Prostate gland (tissue), 2 donors: ENCODE measurements at places on chromosomes 1 and 21. TPM values are rescaled to one million over a fixed set of nuclear protein-coding genes. Genes with fewer than 3 reads are reported as not detected.
A peak's percentile ranks its signal among the peaks of the same experiment; 100 is the strongest.

GRCh38 chr21:46032100-46032499 lies 50.5 kb downstream of the COL6A1 start:
- H3K4me1 ChIP-seq, result no peaks in the 10 kb centered on the region
- no peak overlapping the region for H3K27ac ChIP-seq
- DNase-seq, result no peak
- no peaks in the 10 kb centered on the region for H3K27me3 ChIP-seq
- no peak overlapping the region for H3K4me3 ChIP-seq
- no peaks in the 10 kb centered on the region for H3K36me3 ChIP-seq

- no peak overlapping the region for H3K4me3 ChIP-seq
- H3K27ac ChIP-seq, result no peak overlapping the region
- H3K4me1 ChIP-seq, result no peaks in the 10 kb centered on the region
- H3K27me3 ChIP-seq, result no peaks in the 10 kb centered on the region
These were observed 4.2 kb downstream of the PLA2G5 start for GRCh38 chr1:20074055-20074724.

DNA sequence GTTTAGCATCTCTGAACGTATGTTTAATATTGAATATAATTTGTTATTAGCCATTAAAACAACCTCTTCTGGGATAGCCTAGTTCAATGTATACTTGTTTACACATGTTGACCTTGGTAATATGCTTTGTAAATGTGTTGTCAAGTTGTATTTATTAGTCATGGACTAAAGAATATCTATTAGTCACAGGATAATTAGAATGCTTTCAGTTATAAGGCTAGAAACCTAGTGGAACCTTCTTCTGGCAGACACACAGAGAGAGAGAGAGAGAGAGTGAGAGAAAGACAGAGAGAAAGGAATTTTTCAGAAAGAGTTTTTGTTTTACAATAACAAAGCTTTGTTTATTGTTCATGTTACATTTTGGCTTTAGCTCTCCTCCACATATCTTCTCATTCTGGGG lies 181.1 kb upstream of the APP start:
- no peak for DNase-seq
- H3K4me1 ChIP-seq, result no peaks in the 10 kb centered on the region
- H3K36me3 ChIP-seq, result no peaks in the 10 kb centered on the region
- no peak overlapping the region for H3K27ac ChIP-seq

DNA sequence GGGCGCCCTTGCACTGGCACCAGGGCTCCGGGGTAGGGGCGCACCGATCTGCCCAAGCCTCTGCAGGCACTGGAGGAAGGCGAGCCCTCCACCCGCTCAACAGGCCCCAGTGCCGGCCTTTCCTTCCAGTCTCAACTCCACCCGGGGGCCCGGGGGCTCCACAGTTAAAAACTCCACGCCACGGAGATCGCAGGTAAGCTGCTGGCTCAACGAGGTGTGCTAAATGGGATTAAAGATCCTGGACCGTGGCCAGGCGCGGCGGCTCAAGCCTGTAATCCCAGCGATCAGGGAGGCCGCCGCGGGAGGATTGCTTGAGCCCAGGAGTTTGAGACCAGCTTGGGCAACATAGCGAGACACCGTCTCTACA lies 536 bp downstream of the HSF2BP start:
- DNase-seq, result no peak
- H3K36me3 ChIP-seq, result no peaks in the 10 kb centered on the region
- H3K4me3 ChIP-seq, result peak overlapping the region; percentile 72
- no peaks in the 10 kb centered on the region for H3K27me3 ChIP-seq
- H3K27ac ChIP-seq, result peak overlapping the region; percentile 76
- H3K4me1 ChIP-seq, result peaks cover 7% of the 10 kb centered on the region

DNA sequence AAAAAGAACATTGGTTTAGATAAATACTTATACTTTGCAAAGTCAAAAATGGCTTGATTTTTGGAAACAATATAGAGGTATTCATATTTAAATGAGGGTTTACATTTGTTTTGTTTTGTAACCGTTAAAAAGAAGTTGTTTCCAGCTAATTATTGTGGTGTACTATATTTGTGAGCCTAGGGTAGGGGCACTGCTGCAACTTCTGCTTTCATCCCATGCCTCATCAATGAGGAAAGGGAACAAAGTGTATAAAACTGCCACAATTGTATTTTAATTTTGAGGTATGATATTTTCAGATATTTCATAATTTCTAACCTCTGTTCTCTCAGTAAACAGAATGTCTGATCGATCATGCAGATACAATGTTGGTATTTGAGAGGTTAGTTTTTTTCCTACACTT lies 65.3 kb upstream of the SAMD13 start:
- no peak overlapping the region for H3K4me3 ChIP-seq
- H3K36me3 ChIP-seq, result no peaks in the 10 kb centered on the region
- no peaks in the 10 kb centered on the region for H3K27me3 ChIP-seq
- DNase-seq, result no peak

DNA sequence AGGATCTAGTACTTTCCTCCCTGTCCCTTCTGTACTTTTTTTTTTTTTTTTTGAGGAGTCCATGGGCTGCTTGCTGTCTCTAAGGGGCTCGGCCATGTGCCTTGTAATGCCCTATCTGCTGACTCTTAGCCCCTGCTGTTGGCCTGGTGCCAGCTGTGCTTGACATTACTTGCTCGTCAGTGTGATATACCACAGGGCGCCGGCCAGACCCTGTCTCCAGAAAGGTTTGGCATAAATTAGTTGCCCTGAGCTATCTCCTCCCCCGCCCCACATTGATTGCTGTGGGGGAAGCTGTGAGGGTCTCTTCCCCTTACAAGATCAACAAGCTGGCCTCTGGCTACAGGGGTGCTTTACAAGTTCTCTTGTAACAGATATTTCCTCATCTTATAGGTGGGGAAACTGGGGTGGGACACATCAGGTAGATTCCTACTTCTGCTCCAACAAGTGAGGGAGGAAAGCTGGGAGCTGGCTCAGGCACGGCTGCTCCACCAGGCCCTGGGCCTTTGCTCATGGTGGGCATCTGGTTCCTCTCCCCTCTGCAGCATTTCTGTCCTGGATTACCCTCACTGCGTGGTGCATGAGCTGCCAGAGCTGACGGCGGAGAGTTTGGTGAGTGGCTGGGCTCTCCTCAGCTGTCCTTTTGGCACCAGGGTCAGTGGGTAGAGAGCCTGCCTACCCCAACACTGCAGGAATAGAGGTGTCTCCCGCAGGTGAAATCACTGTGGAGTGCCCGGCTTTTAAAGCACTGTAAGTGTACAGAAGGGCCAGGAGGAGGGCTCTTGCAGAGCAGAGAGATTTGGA lies 15.6 kb downstream of the STRIP1 start:
- no peaks in the 10 kb centered on the region for H3K27me3 ChIP-seq
- no peaks in the 10 kb centered on the region for H3K4me1 ChIP-seq
- H3K4me3 ChIP-seq, result no peak overlapping the region
- H3K36me3 ChIP-seq, result peaks cover 6% of the 10 kb centered on the region
- peak; percentile 20 for DNase-seq

GRCh38 chr1:187047298-187047697 lies 218.5 kb downstream of the PLA2G4A start:
- H3K4me3 ChIP-seq, result no peak overlapping the region
- no peaks in the 10 kb centered on the region for H3K27me3 ChIP-seq
- no peak for DNase-seq
- H3K4me1 ChIP-seq, result no peaks in the 10 kb centered on the region
- H3K27ac ChIP-seq, result no peak overlapping the region

- DNase-seq, result no peak
- no peaks in the 10 kb centered on the region for H3K36me3 ChIP-seq
- H3K27ac ChIP-seq, result no peak overlapping the region
- H3K27me3 ChIP-seq, result no peaks in the 10 kb centered on the region
These were observed 3.0 kb downstream of the CTRC start for GRCh38 chr1:15441247-15441646.

The FNDC5 gene
- total RNA-seq, result 19.1 TPM

The PLEKHA6 gene
- 49.3 TPM for total RNA-seq

The SFN gene
- 39.2 TPM for total RNA-seq

The TNNT2 gene
- 3.5 TPM for total RNA-seq

The GUCA2A gene
- not detected for total RNA-seq

The SMG5 gene
- 49.1 TPM for total RNA-seq

The PARS2 gene
- 12.0 TPM for total RNA-seq

The LCE6A gene
- total RNA-seq, result not detected

The MEGF6 gene
- 67.3 TPM for total RNA-seq
